GM23248 (cell line): ENCODE measurements at places on chromosomes 16 and 17. TPM values are rescaled to one million over a fixed set of nuclear protein-coding genes. Genes with fewer than 3 reads are reported as not detected.

GRCh38 chr17:47803751-47804150 is 17.8 kb downstream of the OSBPL7 start:
- DNase-seq, result no peak

DNA sequence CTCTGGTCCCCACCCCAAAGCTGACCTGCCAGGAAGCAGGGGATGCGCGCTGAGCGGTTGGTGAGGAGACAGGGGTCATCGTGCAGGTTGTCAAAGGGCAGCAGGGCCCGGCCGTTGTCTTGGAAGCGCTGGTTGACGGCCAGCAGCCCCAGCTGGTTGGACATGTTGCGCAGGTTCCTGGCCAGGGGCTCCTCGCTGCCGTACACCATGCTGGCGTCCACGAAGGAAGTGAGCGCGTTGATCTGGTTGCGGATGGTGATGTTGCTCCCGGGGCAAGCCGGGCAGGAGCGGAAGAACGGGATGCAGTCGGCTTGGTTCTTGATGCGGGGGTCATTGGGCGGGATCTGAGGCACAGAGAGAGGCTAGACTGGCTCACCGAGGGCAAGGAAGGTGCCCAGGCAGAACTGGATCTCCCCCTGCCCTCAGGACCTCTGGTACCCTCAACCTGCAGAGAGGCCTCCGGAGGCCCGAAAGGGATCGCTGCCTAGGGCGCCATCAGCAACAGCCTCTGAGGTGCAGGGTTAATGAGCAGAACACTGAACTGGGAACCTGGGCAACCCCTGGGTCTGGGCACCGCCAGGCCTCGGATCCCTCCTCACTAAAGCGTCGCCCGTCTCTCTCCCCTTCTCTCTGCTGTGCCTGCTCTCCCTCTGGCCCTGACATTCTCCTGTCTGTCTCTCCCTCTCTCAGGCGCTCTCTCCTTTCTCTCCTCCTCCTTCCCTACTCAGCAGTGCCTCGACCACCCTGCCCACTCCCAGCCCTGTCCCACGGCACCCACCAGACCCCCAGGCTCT is 2.7 kb downstream of the MPO start:
- no peak for DNase-seq

- DNase-seq, result no peak
Measured at GRCh38 chr16:58497935-58498334, 2.0 kb upstream of the NDRG4 start.

GRCh38 chr16:47143677-47144558 is at the start of gene NETO2:
NETO2 (minus strand) TSS chr16:47143945; CDS start chr16:47143612, 333 bp downstream.
- peak; percentile 72 for DNase-seq

The MMP28 gene
- total RNA-seq, result not detected in 2 replicates
